ENCODE measurements at places on chromosomes 1 and 21. TPM values are rescaled to one million over a fixed set of nuclear protein-coding genes. Genes with fewer than 3 reads are reported as not detected.

The HAO2 gene
- total RNA-seq: not detected

The ANKRD34A gene
- total RNA-seq: 1.6 TPM

The PIGP gene
- 15.9 TPM for total RNA-seq

The TBX19 gene
- total RNA-seq: 3.7 TPM

The ITLN2 gene
- not detected for total RNA-seq
